ENCODE measurements at places on chromosomes 11 and 22. TPM values are rescaled to one million over a fixed set of nuclear protein-coding genes. Genes with fewer than 3 reads are reported as not detected.

GRCh38 chr11:110720431-110721275 lies 8.4 kb upstream of the ARHGAP20 start:
- DNase-seq = no peak

- DNase-seq = no peak
Observed at GRCh38 chr22:25666308-25666707, 75.7 kb upstream of the MYO18B start.

The ACTN3 gene
- 0.05 TPM for total RNA-seq

The FERMT3 gene
- total RNA-seq = 74.5 TPM

DNA sequence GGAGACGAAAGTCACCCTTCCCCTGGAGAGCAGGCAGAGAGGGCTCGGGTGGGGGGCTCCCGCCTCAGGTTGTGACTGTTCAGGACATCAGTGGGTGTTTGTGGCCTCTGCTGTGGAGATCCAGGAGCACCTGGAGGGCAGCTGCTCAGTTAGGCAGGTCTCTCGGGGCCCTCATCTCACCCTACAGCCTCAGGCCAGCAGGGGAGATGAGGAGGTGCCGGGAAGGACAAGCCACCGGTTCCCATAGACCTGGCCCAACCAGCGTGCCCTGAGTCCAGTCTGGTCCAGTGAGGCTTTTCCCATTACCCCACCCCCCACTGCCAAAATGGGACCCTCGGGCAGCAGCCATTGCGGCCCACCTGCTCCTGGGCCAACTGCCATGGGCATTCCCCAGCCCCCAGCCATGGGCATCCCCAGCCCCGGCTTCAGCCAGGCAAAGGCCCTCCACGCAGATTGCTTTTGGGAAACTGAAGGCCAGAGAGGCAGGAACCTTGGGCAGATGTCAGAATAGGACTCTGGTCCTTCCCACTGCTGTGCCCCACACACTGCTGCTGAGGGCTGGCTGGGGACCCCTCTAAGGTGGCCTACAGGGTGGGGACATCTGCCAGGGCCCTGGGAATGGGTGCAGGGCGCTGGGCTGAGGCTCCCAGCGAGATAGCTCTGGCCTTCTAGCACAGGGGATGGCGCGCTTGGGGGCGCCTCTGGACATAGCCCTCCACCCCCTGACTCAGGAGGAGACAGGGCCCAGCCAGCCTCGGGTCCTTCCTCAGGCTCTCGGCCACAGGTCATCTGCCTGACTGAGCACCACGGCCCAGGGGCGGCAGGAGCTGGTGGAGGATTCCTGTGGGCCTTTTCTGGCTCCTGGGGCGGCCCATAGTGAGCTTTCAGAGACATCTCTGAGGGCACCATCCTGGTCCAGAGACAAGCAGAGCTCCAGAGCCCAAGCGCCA lies 4.8 kb downstream of the PIM3 start:
- no peak for DNase-seq

DNA sequence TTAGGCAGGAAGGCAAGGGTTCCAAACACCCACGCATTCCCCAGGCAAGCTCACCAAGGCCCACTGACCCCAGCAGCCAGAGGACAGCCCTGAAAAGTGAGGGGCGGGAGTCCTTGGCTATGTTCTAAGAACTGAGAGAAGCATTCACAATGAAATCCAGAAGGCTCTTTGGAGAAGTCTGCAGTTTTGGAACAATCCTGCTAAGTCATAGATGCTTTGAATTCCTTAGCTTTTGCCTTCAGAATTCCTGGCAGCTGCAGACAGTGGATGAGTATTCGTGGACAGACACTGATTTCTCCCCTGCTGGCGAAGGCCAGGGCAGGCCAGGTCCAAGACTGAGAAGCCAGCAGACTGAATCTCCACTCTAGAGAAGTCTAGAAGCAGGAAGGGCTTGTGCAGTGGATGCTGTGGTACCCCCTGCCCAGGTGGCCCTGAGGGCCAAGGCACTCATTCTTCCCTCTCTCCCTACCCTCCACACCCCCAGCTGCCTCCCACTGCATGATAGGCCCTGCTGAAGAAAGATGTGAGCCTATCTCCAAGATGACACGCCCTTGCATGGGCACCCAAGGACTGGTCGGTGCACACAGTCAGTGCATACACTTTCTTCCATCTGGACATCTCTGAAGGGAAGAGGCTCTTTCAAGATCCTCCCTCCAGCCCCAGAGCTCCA lies 133.2 kb upstream of the TEAD1 start:
- no peak for DNase-seq

- peak; percentile 92 for DNase-seq
Observed at GRCh38 chr11:94973099-94973968, at the start of the genes CWC15 and KDM4D. CWC15 (minus strand) TSS chr11:94973556; CDS start chr11:94972185, 1,371 bp downstream. KDM4D (plus strand) TSS chr11:94973709; CDS start chr11:94997373, 23,664 bp downstream.

DNA sequence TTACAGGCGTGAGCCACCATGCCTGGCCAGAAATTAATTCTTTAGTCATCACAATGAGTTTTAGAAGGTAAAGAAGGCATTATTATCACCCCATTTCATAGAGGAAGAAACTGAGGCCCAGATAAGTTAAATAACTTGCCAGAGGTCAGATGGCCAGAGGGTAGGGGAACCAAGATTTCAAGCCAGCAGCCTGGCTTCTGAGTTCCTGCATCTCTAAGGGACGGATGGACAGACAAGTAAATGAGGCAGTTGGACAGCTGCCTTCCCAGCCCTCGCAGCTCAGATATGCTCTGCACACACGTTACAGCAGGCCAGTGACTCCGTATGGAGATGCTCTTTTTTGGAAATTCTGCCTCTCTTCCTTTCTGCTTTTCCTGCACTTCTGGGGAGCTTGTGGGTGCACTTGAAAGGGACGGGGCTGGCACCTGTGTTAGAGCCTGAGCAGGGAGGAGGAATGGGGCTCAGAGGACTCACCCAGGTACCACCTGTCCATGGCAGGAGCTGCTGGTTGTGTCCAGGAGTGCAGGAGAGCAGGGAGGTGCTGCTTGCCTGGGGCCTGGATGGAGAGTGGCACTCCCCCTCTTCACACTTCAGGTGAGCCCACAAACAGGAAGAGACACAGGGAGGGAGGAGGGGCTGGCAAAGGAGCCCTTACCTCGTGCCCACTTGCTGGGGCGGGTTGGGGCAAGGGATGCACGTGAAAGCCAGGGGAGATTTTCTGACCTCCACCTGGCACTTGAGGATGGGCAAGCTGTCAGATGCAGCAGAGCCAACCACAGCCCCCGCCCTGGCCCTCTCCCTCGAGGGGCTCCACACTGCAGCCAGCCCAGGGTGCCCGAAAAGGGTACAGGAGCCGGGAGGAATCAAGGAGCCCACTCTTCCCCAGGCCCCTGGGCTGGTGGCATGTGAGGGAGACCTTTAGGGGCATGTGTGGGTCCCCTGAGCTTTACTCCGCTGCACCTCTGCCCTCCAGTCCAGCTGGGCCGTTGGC lies 3.3 kb upstream of the FXYD2 start:
- DNase-seq = no peak

Data from thymus (tissue), 14 donors.